Osteocyte (in vitro differentiated cells): ENCODE measurements at places on chromosomes 2 and 18. TPM values are rescaled to one million over a fixed set of nuclear protein-coding genes. Genes with fewer than 3 reads are reported as not detected.

GRCh38 chr18:3247240-3248061, at the start of gene MYL12A:
MYL12A (plus strand) TSS chr18:3247801; CDS start chr18:3253248, 5,447 bp downstream.
- no peaks in the 10 kb centered on the region for H3K27me3 ChIP-seq
- peaks cover 15% of the 10 kb centered on the region for H3K36me3 ChIP-seq
- peaks cover 48% of the 10 kb centered on the region for H3K4me1 ChIP-seq
- H3K4me3 ChIP-seq = peak within 1 kb of the TSS; percentile 88
- DNase-seq = peak; percentile 99

GRCh38 chr2:80057956-80058355, 246.6 kb downstream of the LRRTM1 start:
- no peak overlapping the region for H3K4me3 ChIP-seq
- no peaks in the 10 kb centered on the region for H3K4me1 ChIP-seq
- no peaks in the 10 kb centered on the region for H3K27me3 ChIP-seq
- H3K27ac ChIP-seq = no peak overlapping the region
- no peaks in the 10 kb centered on the region for H3K36me3 ChIP-seq

Gene TLX2
- total RNA-seq = not detected in 2 replicates

Gene POTEC
- not detected in 2 replicates for total RNA-seq

DNA sequence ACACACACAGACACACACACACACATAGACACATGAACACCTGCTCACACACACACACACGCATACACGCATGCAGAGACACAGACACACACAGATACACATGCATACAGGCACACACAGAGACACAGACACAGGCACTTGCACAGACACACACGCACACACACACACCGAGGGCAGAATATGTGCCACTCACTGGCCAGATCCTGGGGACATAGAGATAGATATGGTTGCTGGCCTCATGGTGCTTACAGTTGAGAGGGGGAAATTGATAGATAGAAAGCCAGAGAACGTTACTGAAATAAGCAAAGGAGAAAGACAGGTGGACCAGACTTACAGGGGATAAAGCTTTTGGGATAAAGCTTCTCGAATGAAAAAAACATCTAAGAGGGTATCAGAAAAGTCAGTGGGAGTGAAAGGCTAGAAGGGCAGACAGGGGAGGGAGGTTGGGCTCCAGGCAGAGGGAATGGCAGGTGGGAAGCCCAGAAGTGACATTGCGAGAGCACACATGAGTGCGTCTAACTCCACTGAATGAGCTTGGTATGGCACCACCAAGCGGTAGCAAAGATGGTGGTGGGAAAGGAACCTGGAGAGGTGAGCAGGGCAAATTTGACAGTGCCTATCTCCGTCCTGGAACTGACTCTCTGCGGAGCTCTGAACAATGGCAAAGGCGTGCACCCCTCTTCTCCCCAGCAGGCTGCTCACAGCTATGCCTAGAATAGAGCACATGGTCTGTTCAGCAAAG, 390.1 kb upstream of the TRIB2 start:
- H3K4me1 ChIP-seq = peaks cover 25% of the 10 kb centered on the region
- no peak overlapping the region for H3K4me3 ChIP-seq
- no peak for DNase-seq
- no peaks in the 10 kb centered on the region for H3K27me3 ChIP-seq
- H3K36me3 ChIP-seq = no peaks in the 10 kb centered on the region
- no peak overlapping the region for H3K27ac ChIP-seq

Gene DNMT3A
- 80.2 and 85.2 TPM in 2 replicates for total RNA-seq

GRCh38 chr2:200456567-200456966, 53.3 kb downstream of the KCTD18 start:
- H3K27ac ChIP-seq = no peak overlapping the region
- no peak for DNase-seq
- peaks cover 37% of the 10 kb centered on the region for H3K36me3 ChIP-seq
- H3K4me1 ChIP-seq = no peaks in the 10 kb centered on the region
- no peaks in the 10 kb centered on the region for H3K27me3 ChIP-seq

DNA sequence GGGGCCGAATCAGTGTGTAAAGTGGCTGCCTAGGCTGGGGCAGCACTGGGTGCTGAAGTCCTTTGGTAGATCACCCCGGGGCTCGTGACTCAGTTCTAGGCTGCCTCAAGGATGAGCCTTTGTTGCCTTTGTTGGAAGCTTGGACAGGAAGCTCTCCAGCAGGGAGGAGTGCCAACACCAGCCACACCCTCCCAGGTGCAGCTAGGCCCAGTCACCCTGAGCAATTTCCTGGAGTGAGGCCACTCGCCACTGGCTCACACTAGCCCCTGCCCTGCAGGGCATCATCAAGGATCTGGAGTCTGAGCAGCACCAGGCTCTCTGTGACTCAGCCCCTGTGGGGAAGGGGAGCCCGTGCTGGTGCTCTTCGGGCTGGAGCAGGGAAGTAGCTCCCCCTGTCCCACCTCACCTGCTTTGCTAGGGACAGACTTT, 6.7 kb upstream of the SDC1 start:
- H3K27ac ChIP-seq = no peak overlapping the region
- no peaks in the 10 kb centered on the region for H3K27me3 ChIP-seq
- peak; percentile 72 for DNase-seq

DNA sequence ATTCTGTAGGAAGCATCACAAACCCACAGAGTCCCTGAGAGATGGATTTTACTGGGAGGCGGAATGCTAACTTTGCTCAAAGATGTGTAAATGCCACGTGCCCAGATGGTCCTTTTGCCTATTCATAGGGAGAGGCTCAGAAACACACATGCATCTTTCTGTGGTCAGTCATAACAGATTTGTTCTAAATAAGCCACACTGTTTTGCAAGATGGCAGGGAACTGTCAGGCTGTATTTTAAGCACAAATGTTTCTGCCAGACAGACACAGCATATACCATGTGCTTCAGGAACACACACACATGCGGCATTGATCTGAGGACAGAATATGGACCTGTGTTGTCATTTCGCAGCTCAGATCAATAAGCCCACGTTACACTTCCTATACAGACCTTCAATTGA, 312.0 kb downstream of the GPD2 start:
- no peak for DNase-seq
- H3K27ac ChIP-seq = no peak overlapping the region

DNA sequence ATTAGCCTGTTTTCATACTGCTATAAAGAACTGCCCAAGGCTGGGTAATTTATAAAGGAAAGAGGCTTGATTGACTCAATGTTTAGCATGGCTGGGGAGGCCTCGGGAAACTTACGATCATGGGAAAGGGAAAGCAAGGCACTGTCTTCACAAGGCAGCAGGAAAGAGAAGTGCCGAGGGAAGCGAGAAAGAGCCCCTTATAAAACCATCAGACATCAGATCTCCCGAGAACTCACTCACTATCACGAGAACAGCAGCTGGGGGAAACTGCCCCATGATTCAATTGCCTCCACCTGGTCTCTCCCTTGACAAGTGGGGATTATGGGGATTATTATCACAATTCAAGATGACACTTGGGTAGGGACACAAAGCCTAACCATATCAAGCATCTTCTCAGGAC, 23.3 kb downstream of the RHOB start:
- no peak for DNase-seq
- H3K36me3 ChIP-seq = no peaks in the 10 kb centered on the region
- H3K4me3 ChIP-seq = no peak overlapping the region
- no peak overlapping the region for H3K27ac ChIP-seq

GRCh38 chr2:210586381-210586780, 30.0 kb downstream of the CPS1 start:
- DNase-seq = no peak
- H3K27me3 ChIP-seq = no peaks in the 10 kb centered on the region
- H3K4me3 ChIP-seq = no peak overlapping the region
- H3K4me1 ChIP-seq = peaks cover 4% of the 10 kb centered on the region
- H3K36me3 ChIP-seq = peaks cover 1% of the 10 kb centered on the region
- no peak overlapping the region for H3K27ac ChIP-seq

GRCh38 chr2:197993363-197993762, 189.0 kb downstream of the PLCL1 start:
- DNase-seq = no peak
- peaks cover 5% of the 10 kb centered on the region for H3K27me3 ChIP-seq
- no peak overlapping the region for H3K4me3 ChIP-seq

- no peak overlapping the region for H3K27ac ChIP-seq
- H3K36me3 ChIP-seq = no peaks in the 10 kb centered on the region
- H3K27me3 ChIP-seq = peaks cover 7% of the 10 kb centered on the region
- H3K4me3 ChIP-seq = no peak overlapping the region
Measured at GRCh38 chr2:139963863-139964355, 1183.7 kb upstream of the NXPH2 start.

GRCh38 chr2:151410485-151410834, 758 bp downstream of the RIF1 start:
- H3K27ac ChIP-seq = peak overlapping the region; percentile 97
- peaks cover 19% of the 10 kb centered on the region for H3K4me1 ChIP-seq
- peak overlapping the region; percentile 94 for H3K4me3 ChIP-seq
- no peaks in the 10 kb centered on the region for H3K27me3 ChIP-seq

GRCh38 chr2:203498161-203498560, 36.9 kb downstream of the RAPH1 start:
- no peaks in the 10 kb centered on the region for H3K27me3 ChIP-seq
- H3K27ac ChIP-seq = peak overlapping the region; percentile 46
- DNase-seq = no peak

GRCh38 chr18:62450546-62451410, 72.0 kb upstream of the ZCCHC2 start:
- peaks cover 10% of the 10 kb centered on the region for H3K4me1 ChIP-seq
- peak; percentile 73 for DNase-seq
- H3K4me3 ChIP-seq = no peak overlapping the region
- H3K27me3 ChIP-seq = peaks cover 18% of the 10 kb centered on the region
- H3K36me3 ChIP-seq = no peaks in the 10 kb centered on the region

DNA sequence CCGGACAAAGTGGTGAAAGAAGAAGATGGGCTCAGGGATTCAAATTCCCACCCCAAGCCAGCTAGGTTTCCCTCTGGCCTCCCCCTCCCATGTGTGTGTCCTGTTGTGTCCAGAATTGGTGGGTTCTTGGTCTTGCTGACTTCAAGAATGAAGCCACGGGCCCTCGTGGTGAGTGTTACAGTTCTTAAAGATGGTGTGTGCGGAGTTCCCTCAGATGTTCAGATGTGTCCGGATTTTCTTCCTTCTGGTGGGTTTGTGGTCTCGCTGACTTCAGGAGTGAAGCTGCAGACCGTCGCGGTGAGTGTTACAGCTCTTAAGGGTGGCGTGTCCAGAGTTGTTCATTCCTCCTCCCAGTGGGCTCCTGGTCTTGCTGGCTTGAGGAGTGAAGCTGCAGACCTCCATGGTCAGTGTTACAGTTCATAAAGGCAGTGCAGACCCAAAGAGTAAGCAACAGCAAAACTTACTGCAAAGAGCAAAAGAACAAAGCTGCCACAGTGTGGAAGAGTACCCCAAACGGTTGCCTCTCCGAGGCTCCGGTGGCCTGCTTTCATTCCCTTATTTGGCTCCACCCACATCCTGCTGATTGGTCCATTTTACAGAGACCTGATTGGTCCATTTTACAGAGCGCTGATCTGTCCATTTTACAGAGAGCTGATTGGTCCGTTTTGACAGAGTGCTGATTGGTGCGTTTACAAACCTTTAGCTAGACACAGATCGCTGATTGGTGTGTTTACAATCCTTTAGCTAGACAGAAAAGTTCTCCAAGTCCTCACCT, 37.7 kb upstream of the KLF11 start:
- H3K27me3 ChIP-seq = peaks cover 2% of the 10 kb centered on the region
- no peak overlapping the region for H3K4me3 ChIP-seq
- DNase-seq = no peak
- H3K27ac ChIP-seq = no peak overlapping the region
- no peaks in the 10 kb centered on the region for H3K36me3 ChIP-seq

DNA sequence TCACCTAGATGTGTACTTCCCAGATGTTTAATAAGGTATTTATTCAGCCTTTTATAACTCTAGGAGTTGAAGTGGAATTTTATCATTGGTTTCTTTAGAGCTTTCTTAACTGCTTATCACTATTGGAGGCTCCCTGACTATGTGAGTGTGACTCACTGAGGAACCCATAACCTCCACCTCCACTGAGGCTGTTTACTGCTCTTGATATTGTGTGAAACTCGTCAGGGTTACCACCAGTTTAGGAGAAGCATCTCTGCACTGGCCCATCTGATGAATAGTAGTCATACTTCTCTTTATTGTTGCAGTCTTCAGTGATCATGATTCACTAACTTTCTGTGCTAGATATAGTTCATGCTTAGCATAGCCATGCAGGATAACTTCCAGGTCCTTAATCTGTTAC, 79.6 kb upstream of the UBXN4 start:
- H3K4me1 ChIP-seq = peaks cover 10% of the 10 kb centered on the region
- H3K4me3 ChIP-seq = no peak overlapping the region
- H3K27ac ChIP-seq = no peak overlapping the region
- H3K27me3 ChIP-seq = no peaks in the 10 kb centered on the region
- no peak for DNase-seq

GRCh38 chr2:43019536-43020183, 206.7 kb downstream of the ZFP36L2 start:
- peaks cover 6% of the 10 kb centered on the region for H3K4me1 ChIP-seq
- no peaks in the 10 kb centered on the region for H3K36me3 ChIP-seq
- H3K4me3 ChIP-seq = no peak overlapping the region
- no peak overlapping the region for H3K27ac ChIP-seq
- no peaks in the 10 kb centered on the region for H3K27me3 ChIP-seq

Gene FRZB
- total RNA-seq = 46.6 and 47.3 TPM in 2 replicates

DNA sequence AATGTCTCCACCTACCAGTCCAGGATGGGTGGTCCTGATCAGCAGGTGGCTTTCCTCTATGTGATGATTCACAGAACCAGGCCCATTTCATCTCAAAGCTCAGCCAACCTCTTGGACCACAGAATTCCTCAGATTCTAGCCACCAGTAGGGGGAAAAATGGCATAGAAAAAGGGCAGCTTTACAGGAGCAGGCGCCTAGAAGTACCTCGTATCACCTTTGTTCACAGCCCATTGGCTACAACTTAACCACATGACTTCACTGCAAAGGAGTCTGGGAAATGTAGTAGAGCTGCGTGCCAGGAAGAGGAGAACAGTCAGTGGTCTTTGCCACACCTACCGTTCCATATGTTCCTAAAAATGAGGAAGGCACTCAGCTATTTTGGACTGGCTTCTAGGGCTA, 62.8 kb upstream of the DTNA start:
- peaks cover 2% of the 10 kb centered on the region for H3K4me1 ChIP-seq
- no peak for DNase-seq
- no peaks in the 10 kb centered on the region for H3K36me3 ChIP-seq
- no peak overlapping the region for H3K27ac ChIP-seq

DNA sequence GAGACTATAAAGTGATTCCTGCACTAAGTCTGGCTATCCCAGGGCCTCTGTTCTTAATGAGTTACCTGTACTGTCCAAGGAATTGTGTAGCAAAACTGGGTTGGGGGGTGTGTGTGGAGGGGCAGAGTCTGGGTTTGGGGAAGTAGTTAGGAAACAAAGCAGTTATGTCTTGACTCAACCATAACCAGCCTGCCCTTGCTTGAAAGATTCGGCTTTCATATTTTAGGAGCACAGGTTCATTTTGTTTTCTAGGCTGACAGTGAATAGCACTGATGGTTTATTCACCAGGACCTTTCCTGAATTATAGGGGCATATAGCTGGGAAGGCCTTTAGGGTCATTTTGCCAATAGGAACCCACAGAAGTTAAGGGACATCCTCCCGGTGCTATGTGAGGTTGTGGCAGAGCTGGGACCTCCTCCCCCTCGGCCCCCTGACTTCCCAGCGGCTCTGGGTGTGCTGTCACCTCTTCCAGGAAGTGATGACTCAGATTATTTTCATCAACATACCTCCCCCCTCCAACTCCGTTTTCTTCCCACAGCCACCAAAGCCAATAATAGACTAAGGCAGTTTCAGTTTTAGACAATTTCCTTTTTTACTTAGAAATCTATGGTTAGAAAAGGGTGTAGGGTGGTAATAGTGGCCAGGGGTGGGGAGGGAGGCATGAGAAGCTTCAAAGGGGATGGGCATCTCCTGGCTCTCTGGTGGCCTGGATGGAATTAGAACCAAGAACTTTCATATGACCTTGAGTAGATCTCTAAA, 44.8 kb downstream of the SETBP1 start:
- no peak overlapping the region for H3K4me3 ChIP-seq
- no peak for DNase-seq
- H3K27me3 ChIP-seq = no peaks in the 10 kb centered on the region
- peaks cover 6% of the 10 kb centered on the region for H3K36me3 ChIP-seq
- peak overlapping the region; percentile 84 for H3K27ac ChIP-seq
- H3K4me1 ChIP-seq = peaks cover 49% of the 10 kb centered on the region
